Caki2 (cell line): ENCODE measurements at places on chromosomes 3 and 15.

DNA sequence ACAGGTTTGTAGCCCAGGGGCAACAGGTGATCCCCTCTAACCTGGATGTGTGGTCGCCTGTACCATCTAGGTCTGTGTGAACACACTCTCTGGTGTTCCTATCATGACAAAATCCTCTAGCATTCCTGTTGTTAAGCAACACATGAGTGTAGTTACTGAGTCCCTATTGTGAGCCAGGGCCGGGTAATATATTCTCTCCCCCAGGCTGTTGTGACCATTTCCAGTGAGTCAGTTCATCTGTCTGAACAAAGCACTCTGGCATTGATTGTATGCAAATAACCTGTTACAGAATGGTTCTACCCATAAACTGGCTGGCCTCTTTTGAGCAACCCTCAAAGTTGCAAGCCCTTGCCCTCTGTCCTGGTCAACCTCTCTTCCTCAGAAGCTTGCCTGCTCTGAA lies 2.6 kb upstream of the FLNB start:
- DNase-seq, result peak; percentile 47

DNA sequence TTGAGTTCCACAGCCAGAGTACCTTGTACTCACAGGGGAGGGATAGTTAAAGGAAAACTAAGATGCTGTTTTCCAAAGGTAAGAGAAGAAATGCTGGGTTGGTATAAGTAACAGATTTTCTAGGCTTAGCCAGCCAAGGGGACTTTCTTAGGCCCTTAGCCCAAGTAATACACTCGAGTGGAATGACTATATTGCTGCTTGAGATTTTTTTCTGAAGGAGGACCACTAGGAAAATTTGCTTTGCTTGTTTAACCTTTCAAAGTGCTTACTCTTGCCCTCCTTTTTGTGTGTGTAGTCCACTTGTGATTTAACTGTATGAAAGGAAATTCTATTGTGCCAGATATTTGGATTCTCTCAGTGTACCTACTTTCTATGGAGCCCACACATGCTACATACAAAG lies 50.5 kb downstream of the IL5RA start:
- DNase-seq, result no peak

- no peak for DNase-seq
Measured at GRCh38 chr3:11521167-11521566, 122.5 kb downstream of the VGLL4 start.

DNA sequence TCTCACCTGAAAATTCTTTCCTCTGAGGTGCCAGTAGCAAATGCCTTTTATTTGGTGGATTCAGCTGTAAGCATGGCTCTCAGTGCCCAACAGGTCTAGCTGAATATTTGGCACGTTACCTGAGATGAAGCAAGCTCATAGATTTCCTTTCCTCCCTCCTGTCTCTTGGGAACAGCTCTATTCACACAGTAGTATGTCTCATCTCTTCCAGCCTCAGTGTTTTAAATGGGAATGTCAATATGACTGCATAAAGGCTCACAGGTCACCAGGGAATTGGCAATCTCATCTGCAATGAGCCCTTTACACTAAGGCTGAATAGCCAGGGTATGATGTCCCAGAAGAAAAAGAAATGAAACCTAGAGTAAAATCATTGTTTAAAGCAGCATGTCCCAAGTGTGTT lies 733.5 kb downstream of the NTRK3 start:
- no peak for DNase-seq

DNA sequence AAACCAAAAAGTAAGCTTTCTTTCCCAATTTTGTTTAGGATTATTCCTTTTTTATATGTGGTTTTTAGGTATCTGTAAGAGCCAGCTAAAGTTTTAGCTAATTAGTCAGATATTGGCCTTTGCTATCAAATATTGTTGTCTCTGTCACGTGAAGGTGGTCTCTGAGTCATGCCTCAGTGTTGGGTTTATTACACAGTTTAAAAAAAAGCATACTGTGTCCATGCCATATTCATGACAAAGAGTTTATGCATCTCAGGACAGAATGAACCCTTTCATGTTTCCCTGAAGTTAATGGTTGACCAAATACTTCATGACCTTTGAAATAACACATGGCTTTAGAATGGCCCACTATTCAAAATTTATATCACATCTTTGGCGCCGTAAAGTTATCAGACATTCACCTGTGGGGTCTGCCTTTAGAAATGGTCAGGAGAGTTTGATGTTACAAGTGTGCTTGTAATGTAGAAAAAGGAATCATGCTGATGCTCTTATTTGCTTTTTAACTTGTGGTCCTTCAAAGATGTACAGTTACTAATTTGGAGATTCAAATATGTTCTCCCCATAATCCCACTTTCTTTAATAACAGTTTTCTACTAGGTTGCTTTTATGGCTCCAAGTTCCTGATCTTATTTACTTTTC lies 101.5 kb downstream of the MYRIP start:
- DNase-seq, result no peak

DNA sequence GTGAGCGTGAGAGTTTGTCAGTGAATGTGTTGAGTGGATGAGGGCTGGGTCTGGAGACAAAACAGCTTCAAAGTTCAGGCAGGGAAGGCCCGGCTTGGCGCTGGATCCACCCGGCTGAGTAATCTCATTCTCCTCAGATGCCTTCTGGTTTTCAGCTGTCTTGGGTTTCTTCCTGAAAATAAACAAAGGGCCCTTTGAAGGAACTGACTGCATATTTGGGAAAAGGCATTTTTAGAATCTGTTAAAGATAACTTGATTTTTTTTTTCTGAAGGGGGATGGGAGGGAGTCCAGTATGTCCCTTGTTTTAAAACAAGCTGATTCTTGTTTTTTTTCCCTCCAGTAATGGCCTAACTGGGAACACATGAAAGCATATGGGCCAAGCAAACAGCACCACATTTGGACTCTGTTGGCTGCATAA lies 86.4 kb downstream of the TIGIT start:
- no peak for DNase-seq

DNA sequence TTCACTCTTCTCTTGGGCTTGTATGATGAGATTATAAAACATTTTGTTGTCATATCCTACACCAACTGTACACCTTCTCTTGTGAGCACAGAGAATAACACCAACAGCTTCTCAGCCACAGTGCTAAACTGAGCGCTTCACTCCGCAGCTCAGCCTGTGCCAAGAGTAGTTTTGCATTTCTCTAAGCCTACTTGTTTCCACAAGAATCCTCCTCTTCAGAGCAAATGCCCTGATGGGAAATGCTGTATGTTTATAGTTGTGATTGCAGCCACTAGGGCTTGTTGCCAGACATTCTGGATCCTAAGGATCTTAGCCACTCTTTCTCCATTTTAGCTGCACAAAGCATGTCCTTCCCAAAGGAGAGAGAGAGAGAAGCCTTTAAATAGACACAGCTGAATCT lies 138.8 kb upstream of the PLXND1 start:
- no peak for DNase-seq

DNA sequence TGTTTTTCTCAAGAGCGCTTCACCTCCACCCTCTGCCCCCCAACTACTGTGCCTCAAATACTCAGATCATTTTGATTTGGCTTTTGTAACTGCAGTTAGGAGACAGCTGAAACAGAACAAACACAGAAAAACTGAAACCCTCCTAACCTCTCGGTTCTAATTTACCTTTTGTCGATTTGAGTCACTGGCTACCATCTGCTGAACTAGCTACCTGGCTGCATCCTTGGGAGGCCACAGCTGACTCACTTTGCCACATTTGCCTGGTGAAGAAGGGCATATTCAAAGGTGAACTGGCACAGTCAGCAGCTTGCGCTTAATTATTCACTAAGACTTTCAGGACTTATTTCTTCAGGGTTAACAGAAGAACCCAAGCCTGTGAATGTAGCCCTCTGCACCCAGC lies 117.7 kb downstream of the FOXB1 start:
- no peak for DNase-seq

- DNase-seq, result no peak
Measured at GRCh38 chr3:118714800-118715199, 319.8 kb downstream of the IGSF11 start.

GRCh38 chr3:146470425-146470990 lies 1.1 kb upstream of the PLSCR2 start:
- peak; percentile 6 for DNase-seq

DNA sequence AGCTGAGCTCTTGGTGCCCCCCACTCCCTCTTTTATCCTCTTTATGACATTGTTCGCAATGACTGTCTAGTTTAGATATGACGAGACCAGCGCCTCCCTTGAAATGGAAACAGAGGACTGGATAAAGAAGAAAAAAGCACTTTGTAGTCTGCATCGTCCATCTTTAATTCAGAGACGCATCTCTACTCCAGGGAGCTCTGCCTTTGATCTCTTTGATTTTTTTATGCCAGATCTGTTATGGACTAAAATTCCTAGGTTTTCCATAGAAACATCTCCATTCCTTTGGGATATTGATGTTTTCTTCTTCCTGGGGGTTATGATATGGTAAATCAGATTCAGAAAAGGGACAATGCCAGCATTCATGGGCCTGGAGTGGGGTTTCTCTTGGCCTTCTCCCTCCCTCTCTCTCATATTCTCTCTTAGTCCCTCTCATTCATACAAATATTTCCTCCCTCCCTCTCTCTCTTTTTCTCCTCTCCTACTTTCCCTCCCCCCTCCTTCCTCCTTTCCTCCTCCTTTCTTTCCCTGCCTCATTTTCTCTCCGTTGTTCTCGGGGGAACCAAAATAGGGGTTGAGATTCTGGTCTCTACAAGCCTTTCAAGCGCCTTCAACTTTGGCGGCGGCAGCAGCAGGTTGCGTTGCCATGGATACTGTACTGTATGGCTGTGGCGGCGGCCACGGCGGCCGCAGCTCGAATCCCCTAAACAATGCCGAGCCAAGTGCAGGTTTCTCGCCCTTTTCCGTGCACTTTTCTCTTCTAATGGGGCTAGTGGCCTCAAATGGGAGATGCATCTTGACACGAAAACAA lies 45.5 kb downstream of the ZIC4 start:
- DNase-seq, result no peak

GRCh38 chr3:167493244-167493643 lies 19.4 kb upstream of the SERPINI2 start:
- peak; percentile 7 for DNase-seq

GRCh38 chr3:159824333-159824732 lies 164.3 kb upstream of the IL12A start:
- DNase-seq, result peak; percentile 93

GRCh38 chr3:172877011-172877410 lies 126.5 kb downstream of the ECT2 start:
- no peak for DNase-seq

DNA sequence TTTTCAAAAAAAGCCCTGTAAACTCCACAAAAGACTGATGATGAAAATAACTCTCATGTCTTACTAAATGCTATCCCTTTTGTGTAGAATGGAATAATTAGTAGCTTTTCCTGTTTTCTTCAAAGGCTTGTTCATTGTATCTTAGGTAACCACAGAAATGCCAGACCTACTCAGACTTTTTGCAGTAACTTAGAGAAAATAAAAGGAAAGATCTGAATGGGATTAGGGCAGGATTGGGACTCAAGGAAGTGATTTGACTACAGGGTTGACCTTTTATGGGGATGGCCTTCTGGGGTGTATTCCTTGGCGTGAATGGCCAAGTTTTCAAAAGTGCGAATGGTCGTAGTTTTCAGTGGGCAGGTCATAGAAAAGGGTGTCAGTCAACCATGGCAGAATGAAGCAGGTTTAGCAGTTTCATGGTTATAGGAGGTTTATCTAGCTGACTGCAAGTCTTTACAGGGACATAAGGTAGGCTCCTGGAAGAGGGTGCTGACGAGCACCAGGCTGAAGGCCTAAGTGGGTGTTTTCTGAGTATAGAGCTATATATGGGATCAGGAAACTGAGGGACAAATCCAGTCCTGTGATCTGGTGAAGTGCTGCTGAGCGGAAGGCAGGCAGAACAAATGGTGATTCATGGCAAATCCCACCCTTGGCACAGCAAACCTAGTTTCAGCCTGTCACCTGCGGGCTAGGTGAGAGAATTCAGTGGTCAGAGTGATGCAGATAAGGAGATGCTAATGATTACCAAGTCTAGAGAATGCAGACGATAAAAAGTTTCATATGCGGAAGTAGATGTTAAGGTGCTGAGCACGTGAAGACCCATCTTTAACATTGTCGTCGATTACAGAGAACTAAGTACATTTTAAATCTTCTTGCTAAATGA lies 46.4 kb downstream of the IL1RAP start:
- DNase-seq, result no peak

- DNase-seq, result no peak
Measured at GRCh38 chr3:131072845-131073244, 46.2 kb downstream of the NEK11 start.

DNA sequence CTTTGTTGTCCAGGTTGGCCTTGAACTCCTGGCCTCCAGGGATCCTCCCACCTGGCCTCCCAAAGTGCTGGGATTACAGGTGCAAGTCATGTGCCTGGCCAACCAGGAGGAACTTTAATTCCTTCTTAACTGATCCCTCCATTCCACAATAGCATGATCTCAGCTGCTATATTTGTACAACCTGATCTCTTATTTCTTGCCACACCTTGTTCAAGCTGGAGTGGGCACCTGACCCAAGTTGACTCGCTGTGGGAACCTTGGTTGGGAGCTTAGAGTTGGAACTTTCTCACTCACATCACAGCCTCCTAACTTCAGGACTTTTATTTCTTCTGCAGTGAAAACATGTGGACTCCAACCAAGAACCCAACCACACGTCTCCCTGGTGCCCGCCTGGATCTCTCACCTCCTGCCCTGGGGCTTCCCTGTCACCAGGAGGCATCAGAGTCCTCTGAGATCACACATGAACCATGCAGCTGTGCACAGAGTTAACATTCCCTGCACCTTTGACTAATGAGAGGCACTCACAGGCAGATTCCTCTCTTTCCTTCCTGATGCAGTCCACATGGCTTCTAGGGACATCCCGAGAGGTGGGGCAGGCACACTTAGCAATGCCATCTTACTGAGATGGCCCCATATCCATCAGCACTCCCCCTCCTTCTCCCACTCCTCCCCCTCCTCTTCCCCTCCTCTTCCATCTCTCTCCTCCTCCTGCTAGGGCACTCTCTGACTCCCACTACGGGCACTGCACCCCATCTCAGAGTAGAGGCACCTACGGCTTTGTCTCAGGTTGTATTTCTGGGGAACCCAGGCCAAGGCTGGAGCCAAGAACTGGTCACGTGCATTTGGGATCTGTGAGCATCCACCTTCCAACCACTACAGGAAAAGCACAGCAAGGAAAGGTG lies 9.7 kb upstream of the CYFIP1 start:
- DNase-seq, result peak; percentile 11

DNA sequence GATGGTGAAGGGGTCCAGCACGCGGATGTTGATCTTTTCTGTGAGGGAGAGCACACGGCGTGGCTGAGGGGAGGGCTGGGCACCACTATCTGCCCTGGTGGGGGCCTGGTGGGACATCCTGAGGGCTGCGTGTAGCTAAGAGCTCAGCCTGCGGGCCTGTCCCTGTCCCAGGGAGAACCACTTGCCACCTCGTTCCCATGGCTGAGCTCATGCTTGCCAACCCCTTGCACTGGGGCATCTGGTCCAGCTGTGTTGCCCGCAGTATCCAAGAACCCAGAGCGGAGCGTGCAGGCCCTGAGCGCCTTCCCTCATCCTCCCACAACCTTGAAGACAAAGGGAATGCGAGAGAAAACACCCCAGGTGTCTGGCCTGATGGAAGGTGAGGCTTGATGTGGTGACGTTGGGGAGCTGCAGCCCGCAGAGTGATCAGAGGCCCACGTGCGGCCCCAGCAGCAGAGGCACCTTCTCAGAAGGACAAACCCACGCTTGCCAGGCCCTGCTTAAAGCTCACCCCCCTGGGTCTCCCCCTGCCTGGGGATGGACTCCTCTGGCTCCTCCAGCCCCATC lies 28.9 kb downstream of the TKT start:
- no peak for DNase-seq

GRCh38 chr3:40989141-40990061 lies 209.9 kb upstream of the CTNNB1 start:
- DNase-seq, result no peak

- DNase-seq, result no peak
Measured at GRCh38 chr3:53089511-53089910, 40.7 kb downstream of the RFT1 start.
